ENCODE measurements at places on chromosomes 11 and 22.

GRCh38 chr11:61697764-61698163 lies 17.6 kb downstream of the DAGLA start:
- DNase-seq, result no peak

- DNase-seq, result peak; percentile 14
These were observed 61.3 kb upstream of the CREB3L1 start for GRCh38 chr11:46216019-46216764.

GRCh38 chr11:116855413-116855812 lies 18.0 kb upstream of the APOA1 start:
- DNase-seq, result no peak

DNA sequence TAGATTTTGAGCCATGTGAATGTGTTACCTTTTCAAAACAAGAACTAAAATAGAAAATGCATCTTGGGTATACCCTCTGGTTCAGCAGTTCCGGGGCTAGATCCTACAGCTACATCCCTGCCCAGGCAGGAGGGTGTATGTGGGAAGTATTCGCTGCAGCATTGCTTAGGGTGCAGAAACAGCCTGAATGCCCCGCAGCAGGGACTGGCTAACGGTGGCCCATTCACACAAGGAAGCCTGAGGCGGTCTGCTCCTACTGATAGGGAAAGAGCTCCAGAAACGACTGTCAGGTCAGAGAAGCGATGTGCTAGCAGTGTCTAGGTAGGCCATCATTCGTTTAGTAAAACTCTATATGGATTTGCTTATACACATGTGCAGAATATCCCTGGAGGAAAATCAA lies 9.9 kb upstream of the RASL10A start:
- no peak for DNase-seq

GRCh38 chr11:63802637-63803414 lies 10.4 kb upstream of the SPINDOC start:
- no peak for DNase-seq

GRCh38 chr22:35380013-35380412 lies 883 bp upstream of the HMOX1 start:
- no peak for DNase-seq

GRCh38 chr11:114183044-114183511 lies 113.1 kb upstream of the NNMT start:
- no peak for DNase-seq

- no peak for DNase-seq
These were observed 31.9 kb upstream of the TTLL12 start for GRCh38 chr22:43218786-43219185.

GRCh38 chr11:58640386-58641023 lies 18.0 kb downstream of the CNTF start:
- DNase-seq, result no peak

DNA sequence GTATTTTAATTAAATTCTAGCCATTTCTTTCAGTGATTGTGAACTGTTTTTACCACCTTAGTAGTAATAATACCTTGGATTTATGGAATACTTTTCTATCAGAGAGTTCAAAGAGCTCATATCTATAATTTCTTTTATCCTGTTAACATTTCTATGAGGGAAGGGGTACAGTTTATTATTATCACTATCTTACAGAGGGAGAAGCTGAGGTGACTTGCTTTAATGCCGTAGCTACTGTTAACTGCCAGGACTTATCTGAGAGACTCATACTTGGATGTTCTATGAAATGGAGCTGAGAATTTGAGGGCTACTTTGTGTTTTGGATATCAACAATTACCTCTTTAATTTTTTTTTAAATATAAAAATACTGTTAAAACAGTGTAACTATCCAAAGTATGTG lies 3.3 kb downstream of the REXO2 start:
- no peak for DNase-seq

DNA sequence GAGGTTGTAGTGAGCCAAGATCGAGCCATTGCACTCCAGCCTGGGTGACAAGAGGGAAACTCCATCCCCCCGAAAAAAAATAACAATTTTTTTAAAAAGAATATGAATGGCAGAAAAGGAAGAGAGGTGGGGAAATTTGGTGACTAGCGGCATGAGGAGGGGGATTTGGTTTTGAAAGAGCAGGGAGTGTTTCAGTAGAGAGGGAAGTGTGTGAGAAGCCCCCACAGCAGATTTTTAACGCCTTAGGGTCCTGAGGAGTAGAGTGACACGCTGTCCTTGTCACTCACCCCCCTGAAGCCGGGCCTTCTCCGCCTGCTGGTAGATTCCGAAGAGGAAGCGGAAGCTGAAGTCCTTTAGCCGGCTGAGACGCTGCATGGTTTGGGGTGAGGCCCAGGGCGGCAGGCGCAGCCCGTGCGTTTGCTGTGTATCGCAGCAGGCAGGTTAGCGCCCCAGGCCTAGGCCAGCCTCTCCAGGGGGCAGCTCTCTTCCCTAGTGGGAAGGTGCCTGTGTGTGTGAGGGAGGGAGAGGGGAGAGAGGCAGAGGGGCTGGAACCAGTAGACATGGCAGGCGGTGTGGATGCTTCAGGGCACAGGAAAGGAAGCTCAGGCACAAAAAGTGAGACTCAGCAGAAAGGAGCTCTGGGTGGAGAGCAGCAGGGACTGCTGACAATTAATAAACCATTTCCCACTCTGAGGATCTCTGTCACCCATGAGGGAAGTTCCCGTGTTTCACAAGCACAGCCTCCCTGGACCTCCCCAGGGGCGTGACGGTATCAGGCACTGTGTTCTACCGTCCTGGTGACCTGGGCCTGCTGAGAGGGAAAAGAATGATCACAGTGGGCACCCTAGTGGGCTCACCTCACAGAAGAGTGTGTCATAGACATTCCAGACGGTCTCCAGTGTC lies 3.9 kb downstream of the ACP2 start:
- no peak for DNase-seq

DNA sequence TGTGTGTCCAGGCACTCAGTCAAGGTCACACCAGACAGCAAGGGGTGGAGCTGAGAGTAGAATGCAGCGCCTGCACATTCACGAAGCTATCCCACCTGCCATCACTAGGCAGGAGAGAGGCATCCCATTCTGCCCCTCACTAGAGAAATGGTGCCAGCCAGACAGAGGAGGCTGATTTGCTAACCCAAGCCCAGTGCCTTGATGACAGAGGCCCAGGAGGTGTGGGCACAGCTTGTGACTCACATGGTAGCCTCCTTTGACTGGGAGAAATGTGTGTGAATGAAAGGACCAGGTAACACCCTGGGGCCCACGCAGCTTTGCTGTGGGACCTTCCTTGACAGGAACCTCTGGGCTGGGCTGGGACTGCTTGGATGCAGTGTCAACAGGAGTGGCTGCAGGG lies 5.2 kb upstream of the NAALADL1 start:
- no peak for DNase-seq

GRCh38 chr11:3003396-3004231 lies 11.5 kb upstream of the NAP1L4 start:
- no peak for DNase-seq

DNA sequence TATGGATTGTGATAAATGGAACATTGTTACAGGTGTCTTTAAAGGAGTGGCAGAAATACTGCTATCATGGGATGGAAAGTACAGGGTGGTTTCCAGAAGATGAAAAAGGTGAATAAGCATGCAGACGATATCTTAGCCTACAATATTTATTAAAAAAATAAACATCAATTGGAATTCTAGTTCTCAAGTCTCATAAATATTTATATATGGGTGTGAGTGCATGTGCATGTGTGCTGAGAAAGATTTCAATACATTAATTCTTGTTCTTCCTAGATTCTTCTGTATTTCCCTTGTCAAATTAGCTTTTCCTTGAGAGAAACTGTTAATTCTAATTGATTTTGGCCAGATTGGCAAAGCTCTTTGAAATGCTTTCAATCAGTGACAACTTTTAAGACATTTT lies 618.2 kb downstream of the METTL15 start:
- DNase-seq, result no peak

- no peak for DNase-seq
These were observed 3.3 kb downstream of the IL17REL start for GRCh38 chr22:50009251-50009650.

- DNase-seq, result no peak
These were observed 6.1 kb downstream of the MAP4K2 start for GRCh38 chr11:64796757-64797541.

DNA sequence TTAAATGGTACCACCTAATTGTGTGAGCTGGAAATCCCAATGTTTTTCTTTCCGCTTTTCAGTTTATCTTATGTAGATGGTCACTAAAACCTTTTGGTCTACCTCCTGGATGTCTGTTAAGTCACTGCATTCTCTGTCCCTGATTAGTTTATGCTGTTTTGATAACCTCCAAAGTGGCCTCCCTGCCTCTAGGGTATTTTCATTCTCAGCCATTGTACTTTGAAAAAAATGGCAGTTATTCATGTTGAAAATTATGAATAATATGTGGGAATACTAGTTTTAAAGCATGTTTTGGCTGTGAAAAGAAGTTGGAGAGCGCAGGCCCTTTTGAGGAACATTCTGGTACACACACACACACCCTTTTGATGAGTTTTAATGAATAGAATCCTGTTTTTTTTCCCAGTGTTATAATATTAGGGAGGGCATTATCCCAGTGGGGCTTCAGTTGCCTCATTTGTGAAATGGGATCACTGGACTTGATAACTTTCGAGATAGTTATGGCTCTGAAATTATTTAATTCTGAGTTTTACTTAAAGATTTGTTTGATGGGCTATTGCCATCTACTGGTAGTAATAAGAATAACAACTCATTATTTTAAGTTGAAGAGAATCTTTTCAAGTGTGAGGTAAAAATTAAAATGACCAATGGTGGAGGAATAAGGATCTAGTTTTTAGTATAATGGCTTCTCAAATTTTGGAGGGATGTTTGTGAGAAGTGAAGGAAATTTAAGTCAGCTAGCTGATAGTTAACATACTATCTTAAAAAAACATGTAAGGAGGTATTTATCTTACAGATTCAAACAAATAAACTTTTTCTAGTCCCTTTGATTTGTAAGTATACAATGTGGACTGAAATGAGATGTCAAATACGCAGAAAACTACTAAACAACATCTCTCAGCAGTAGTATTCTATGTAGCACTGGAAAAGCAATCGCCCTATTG lies 3.9 kb downstream of the FDX1 start:
- DNase-seq, result no peak

DNA sequence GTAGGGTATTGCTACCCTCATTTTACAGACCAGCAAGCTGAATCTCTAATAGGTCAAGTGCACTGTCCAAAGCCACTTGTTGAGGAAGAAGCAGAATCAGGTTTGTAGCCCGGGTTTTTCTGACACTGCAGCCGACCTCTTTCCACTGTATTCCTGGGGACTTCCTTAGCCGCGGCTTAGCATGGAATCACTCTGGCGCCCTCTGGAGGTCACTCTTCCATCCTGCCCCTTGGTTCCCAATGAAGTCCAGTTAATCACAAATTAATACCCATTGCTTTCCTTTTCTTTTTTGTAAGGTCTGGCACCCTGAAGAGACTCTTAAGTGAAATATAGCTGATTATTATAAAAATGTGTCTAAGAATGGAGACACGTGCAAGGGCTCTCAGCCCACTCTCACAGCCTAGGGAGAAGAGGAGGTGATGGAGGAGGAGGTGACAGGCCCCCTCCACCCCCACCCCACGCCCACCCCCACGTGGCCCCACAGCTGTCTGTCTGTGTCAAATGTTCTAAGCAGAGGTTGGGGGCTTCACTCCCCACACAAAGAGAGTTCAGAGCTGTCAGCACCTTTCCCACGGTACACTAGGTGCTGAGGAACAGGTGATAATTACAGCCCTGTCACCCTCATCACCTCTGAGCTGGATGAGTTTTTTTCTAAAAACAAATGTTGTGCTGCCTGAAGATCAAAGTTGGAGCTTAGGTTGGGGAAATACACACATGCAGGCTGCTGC lies 57.7 kb upstream of the DRD2 start:
- DNase-seq, result peak; percentile 47

- DNase-seq, result no peak
These were observed 20.5 kb downstream of the LRRC55 start for GRCh38 chr11:57202281-57202680.

DNA sequence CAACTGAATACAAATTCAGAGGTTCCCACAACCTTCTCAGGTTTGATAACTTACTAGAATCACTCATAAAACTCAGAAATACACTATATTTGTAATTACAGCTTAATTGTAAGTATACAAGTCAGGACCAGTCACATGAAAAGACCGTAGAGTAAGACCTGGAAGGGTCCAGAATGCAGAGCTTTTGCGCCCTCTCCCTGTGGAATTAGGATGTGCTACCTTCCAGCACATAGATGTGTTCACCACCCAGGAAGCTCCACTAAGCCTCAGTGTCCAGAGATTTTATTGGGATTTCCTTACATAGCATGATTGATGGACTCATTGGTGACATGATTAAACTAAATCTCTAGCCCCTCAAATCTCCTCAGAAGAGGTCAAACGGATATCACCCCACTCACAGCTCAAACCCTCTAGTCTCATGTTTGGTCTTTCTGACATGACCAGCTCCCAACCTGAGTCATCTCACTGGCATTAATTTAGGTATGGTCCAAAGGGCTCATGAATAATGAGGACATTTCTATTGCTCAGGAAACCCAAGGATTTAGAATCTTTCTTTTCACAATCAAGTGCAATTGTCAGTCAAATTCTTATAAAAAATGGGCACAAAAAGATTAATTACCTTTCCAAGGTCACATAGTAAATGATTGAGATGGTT lies 77.2 kb upstream of the UBASH3B start:
- no peak for DNase-seq

DNA sequence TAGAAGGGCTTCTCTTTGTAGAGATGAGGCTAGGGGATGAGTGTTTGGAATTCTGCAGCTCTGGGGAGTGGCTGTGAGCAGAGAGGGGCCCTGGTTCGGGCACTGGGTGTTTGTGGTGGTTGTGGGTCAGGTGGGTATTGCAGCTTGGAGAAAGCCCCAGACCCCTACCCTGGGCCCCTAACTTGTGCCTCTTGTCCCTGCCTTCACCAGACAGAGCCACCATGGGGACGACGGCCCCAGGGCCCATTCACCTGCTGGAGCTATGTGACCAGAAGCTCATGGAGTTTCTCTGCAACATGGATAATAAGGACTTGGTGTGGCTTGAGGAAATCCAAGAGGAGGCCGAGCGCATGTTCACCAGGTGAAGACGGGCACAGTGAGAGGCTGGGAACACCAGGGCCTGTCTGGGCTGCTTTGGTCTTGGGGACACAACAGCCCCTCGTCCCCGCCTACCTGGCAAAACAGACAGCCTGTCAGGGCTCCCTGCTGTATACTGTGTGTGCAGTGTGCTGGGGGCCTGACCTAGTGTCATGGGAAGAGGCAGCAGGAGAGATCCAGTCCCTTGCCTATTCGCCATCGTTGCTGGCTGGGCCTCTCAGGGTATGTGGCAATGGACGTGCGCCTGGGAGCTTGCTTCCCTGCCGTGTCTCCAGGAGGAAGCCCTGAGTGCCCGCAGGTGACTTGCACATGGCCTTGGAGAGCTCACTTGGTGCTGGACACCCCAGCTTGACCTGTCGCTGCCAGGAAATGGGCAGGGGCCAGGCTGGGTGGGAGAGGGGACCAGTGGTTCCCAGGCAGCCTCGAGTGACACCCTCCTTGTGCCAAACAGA lies 4.3 kb downstream of the INCENP start:
- no peak for DNase-seq

- no peak for DNase-seq
These were observed 11.3 kb downstream of the MYBPC3 start for GRCh38 chr11:47340980-47341775.
